Activated T-cell treated with anti-CD3 and anti-CD28 coated beads for 48 hours (primary cell): ENCODE measurements at places on chromosomes 6 and 20.

GRCh38 chr6:57173056-57173885, 1.1 kb downstream of the BAG2 start:
- no peak for DNase-seq

GRCh38 chr20:54596651-54597050, 121.3 kb downstream of the DOK5 start:
- DNase-seq, result no peak

DNA sequence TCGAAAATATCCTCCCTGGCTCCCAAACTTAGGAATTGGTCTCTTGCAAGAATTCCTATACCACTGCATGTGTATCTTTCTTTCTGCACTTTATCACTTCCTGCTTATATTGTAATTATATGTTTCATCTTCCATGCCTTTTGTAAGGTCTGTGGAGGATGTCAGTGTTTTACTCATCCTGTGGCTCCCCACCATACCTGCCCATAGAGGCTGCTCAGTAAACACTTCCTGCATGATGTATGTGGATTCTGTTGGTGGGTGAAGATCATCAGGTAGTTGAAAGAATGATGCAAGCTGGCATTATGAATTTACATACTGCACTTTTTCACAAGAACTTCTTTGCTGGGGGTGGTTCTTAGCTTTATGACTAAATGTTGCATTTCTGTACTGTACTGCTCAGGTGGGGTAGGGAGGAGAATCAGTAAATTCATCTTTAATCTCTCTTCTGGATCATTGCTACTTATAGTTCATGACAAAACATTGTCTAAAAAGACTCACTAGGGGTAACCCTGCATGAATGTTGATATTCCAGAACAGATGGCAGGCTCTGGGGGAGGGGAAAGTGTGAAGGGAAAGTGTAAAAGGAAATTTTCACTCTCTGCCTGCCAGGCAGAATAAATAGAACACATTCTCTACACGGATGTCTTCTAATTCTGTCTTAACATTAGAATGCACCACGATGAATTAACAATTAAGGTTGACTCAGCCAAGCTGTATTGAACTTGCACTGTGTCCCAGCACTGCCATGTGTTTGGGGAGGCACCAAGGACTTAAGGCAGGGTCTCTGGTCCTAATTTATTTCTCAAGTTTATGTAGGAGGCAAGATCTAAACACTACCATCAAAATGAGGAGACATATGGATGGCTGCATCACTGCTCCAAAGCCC, 36.0 kb upstream of the KLHL31 start:
- no peak for DNase-seq

- no peak for DNase-seq
Measured at GRCh38 chr6:62894114-62894513, 317.2 kb upstream of the FKBP1C start.

DNA sequence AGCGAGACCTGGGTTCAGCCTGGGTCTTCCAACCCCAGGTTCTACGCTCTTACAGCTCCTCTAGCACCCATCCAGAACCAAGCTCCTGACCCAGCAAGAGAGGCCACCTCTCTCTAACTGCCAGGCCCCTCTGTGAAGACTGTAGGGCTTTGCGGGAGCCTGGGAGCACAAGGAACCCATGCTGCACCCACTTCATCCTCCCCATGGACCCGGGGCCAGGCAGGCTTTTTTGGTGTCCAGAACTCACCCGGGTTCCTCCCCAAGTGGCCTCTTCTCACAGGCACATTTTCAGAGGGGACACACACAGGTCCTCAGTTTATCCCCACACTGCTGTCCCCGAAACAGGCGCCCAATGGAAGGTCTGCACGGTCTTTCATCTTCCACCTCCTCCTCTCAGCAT, 145.9 kb downstream of the SYNDIG1 start:
- DNase-seq, result no peak
